ENCODE measurements at places on chromosomes 1 and 21.

DNA sequence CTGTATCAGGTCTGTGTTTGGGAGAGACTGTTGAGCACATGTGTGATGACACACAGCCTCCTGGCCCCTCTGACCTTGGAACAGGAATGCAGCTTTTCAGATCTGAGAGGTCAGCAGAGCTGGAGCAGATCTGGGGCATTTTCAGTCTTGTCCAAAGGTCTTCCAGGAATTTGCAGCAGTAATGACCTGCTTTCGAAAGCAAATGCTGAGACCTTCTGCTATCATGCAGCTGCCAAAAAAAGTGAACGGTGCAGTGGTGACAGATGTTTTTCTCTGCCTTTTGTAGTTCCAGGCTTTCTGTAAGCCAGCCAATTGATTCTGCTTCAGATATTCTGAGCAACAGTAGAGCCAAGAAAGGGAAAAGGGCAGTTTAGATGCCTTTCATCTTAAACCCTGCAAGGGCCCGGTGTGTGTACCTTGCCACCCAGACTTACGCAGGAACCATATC lies 137.8 kb upstream of the COA6 start:
- no peak for DNase-seq

DNA sequence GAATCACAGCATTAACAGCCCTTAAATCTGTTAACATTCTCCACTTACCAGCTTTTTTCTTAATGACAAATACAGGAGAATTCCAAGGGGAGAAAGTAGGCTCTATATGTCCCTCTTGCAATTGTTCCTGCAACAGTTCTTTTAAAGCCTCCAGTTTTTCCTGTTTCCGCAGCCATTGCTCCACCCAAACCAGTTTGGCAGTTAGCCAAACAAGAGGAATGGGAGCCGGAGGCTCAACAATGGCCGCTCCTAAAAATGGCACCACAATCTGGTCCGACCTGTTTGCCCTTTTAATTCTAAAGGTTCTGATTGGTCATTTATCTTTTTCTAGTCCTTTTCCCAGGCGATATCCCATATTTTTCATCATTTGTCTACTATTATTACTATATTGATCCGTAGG lies 14.0 kb upstream of the L1TD1 start:
- DNase-seq: no peak

GRCh38 chr1:42170779-42171621 lies 6.5 kb upstream of the GUCA2A start:
- DNase-seq: no peak

GRCh38 chr1:1794999-1795398 lies 16.7 kb upstream of the NADK start:
- no peak for DNase-seq

- peak; percentile 55 for DNase-seq
Measured at GRCh38 chr1:230350208-230350921, 75.8 kb downstream of the PGBD5 start.

GRCh38 chr1:246647513-246647912 lies 76.7 kb upstream of the SCCPDH start:
- DNase-seq: peak; percentile 35

- no peak for DNase-seq
Measured at GRCh38 chr1:33535334-33535733, 62.9 kb downstream of the ZSCAN20 start.

GRCh38 chr1:166089804-166090203 lies 77.0 kb downstream of the FAM78B start:
- DNase-seq: no peak

- DNase-seq: no peak
Measured at GRCh38 chr1:206700445-206701036, 15.8 kb downstream of the MAPKAPK2 start.

DNA sequence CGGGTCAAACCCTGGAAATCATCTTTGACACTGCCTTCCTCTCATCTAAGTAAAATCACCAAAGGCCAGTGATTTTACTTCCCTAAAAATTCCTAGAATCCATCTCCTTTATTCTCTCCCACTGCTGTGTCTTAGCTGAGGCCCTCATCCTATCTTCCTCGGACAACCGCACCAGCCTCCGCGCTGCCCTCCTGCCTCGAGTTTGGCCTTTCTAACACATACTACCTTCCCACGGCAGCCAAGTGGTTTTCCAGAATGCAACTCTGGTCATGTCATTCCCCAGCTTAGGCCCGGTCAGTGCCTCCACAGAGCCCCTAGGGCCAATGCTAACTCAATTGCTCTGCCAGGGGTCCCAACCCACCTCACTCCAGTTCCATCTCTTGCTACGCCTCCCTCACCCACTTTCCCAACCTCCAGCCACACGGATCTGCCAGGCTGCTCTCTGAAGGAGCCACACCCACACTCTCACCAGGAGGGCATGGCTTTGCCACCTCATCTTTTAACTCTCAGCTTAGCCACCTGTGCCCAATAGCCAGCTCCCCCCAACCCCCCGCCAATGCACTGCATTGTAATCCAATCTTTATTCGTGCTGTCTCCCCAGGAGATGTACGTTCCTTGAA lies 6.8 kb downstream of the TMEM9 start:
- no peak for DNase-seq

GRCh38 chr1:184604152-184604900 lies 150.3 kb downstream of the EDEM3 start:
- DNase-seq: no peak

- DNase-seq: no peak
Measured at GRCh38 chr1:210455840-210456603, 127.3 kb downstream of the HHAT start.

DNA sequence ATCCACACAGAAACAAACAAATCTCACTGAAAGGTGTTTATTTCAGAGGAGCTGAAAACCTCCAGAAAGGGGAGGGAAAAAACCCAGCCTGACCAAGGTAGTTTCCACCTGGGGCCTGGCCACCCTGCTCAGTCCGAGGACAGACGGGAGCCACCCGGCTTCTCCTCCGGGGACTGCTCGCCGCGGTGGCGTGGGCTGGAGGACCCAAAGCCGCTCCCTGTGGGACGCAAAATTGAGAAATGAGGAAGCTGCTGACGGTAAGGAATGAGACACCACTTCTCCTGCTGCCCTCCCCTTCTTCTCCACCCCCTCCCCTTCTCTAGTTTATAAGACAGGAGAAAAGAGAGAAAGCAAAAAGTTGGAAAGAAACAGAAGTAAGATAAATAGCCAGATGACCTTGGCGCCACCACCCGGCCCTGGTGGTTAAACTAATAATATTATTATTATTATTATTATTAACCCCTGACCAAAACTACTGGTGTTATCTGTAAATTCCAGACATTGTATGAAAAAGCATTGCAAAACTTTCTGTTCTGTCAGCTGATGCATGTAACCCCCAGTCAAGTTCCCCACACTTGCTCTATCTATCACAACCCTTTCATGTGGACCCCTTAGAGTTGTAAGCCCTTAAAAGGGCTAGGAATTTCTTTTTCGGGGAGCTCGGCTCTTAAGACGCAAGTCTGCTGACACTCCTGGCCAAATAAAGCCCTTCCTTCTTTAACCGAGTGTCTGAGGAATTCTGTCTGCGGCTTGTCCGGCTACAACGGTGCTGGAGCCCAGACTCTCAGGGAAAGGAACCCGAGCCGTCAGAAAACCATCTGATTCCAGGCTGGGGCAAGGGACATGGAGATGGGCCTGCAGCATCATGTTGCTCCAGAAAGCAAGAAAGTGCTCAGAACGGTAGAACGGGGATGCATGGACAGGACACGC lies 12.5 kb downstream of the ITGB2 start:
- DNase-seq: no peak

GRCh38 chr1:58580186-58580585 lies 3.1 kb upstream of the TACSTD2 start:
- no peak for DNase-seq

DNA sequence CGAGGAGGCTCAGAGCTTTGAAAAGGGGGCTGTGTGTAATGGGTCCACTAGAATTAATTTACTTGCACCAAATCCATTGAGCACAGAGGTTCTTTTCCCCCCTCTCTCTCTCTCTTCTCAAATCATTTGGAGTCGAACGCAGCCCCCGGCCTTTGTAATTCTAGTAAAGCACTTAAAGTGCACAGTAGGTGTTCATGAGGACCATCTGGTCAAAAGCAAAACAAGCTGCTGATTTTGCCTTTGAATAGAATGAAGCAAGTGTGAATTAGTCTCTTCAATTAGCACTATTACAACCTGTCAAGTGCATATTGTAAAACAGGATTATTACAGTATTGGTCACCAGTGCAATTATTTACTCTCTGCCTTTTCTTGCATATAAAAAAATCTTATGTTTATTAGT lies 259.9 kb downstream of the FAF1 start:
- DNase-seq: no peak

DNA sequence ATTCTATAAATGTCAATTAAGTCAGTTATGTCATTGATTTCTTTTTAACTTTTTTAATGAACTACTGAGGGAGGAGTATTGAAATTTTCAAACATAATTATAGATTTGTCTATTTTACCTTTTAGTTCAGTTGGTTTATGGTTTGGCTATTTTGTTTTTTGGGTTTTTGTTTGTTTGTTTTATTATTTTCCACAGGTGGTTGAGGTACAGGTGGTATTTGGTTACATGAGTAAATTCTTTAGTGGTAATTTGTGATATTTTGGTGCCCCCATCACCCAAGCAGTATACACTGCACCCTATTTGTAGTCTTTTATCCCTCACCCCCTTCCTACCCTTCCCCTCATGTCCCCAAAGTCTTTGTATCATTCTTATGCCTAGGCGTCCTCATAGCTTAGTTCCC lies 9.5 kb downstream of the TDRD5 start:
- no peak for DNase-seq

GRCh38 chr1:26787706-26788514 lies at the start of gene PIGV:
Gene PIGV (plus strand): TSS chr1:26787950. CDS start chr1:26790816, 2,866 bp downstream.
- peak; percentile 48 for DNase-seq

- no peak for DNase-seq
Measured at GRCh38 chr1:67100833-67101232, 33.9 kb downstream of the C1orf141 start.

DNA sequence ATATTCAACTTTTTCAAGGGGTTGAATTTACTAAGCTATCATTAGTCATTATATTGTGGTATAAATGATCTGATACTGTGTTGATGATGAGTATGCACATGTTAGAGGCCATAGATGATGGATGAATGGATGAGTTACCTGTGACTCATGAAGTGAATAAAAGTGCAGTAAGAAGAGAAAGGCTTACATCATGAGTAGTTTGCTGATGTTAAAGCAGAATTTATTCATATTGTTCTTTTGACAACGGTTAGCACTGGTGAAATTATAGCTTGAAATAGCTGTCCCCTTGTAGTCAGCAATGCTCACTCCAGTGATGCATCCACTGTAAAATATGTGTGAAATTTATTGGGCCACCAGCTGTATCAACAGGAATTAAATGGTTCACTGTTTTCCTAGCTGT lies 541.0 kb upstream of the ZRANB2 start:
- DNase-seq: peak; percentile 87

GRCh38 chr1:3776231-3776961 lies 3.8 kb downstream of the SMIM1 start:
- DNase-seq: no peak

DNA sequence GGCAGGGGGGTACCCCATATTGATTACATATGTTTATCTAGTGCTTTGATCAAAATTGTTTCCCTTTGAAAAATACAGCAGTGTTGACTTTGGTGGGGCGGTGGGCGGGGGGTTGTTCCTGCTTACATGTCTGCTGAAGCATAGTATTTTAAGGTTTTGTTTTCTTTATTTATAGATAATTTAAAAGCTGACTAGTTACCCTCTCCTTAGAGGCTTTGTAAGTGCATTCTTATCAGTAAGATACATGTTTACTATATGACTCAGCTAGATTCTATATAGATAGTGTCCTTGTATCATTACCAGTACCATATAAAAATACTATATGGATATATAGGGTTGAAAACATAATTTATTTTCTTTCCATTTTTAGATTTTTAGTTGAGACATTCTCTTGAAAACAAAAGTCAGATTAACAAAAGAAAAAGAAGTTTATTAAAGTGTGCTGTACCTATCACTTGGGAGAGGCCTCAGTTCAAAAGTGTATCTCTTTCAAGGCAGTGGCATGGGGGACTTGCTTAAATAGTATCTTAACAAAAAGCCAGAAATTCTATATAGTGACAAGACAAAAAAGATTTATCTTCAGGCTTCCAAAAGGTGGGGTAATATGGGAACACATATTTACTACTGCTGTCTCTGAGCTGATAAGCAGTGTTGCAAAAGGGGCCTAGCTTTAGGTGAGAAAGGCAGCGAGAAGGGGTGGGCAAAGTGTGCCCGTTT lies 79.0 kb downstream of the HS2ST1 start:
- peak; percentile 22 for DNase-seq

- DNase-seq: no peak
Measured at GRCh38 chr1:44999232-44999631, 11.9 kb downstream of the HECTD3 start.

DNA sequence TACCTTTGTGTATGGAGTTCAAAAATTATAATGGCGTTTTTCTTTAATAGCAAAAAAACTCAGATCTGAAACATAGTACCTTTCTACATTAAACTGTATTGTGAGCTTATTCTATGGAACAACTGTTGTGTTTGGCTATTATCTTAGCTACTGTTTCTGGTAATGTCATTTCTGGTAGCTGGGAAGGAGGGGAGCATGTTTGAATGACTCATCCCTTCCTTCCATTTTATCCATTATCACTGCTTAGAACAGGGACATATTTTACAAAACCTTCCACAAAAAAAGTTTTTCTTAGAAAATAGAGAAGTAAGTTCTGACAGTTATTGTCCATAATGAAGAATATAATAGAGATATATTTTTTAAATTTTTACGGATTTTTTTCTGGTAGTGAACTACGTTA lies 128.3 kb downstream of the NRDC start:
- peak; percentile 29 for DNase-seq

DNA sequence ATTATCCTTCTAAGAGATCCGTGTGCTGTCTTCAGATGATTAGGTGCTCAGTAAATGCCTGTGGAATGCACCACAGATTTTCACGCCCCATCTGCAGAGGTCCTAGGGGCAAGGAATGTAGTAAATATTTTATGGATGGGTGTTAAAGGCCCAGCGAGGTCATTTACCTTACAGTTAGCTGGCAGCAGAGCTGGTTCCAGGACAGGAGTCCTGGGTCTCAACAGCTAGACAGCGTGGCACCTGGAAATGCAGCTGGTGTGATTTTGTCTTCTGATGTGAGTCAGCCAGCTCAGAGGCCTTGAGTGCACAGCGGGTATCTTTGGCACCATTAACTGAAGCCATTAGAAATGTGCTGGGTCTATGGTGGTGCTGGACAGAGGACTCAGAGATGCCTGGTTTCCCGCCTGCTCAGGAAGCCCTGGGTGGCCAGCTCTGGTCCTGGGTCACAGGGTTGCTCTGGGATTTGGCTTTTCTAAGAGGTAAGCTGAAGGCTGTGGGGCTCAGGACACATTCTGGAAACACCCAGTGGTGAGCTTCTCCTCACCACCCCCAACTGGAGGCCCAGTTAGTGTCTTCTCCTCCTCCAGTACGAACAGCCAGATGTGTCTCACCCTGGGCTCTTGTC lies 65.5 kb downstream of the DDX20 start:
- no peak for DNase-seq

DNA sequence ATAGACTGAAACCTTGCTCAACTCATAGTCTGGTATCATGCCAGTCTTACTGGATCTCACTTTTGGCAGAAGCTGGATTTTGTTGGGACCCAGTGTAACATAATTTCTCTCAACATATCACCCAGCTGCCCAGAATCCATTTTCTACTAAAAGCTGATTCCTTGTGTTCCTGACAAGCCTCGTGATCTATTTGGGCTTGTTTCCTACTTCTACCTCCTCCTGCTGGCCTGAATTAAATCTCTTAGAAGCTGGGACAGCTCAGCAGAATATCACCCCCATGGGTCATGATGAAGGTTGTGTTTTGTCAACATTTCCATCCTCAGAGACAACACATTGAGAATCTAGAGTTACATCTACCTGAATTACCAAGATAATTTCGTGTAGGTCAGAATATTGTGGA lies 7.7 kb downstream of the GOLT1A start:
- no peak for DNase-seq
